ENCODE measurements at places on chromosomes 2 and 18.

GRCh38 chr18:70334728-70335329 is 46.0 kb downstream of the SOCS6 start:
- no peak for DNase-seq

DNA sequence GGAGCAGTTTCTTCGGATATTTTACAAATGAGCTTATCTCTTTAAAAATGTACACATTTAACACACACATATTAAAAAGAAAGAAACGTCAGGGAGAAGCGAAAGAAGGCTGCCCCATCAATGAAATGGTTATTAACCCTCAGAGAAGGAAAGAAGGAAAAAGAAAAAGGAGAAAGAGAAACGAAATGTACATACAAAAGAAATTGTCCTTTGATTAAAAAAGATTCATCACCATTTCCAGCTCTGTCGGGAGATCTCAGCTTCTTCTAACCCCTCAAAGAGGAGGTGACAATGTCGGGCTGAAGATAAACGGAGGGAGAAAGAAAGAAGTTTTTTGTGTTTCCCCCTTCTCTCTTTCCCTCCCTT is 1.5 kb downstream of the IKZF2 start:
- no peak for DNase-seq

DNA sequence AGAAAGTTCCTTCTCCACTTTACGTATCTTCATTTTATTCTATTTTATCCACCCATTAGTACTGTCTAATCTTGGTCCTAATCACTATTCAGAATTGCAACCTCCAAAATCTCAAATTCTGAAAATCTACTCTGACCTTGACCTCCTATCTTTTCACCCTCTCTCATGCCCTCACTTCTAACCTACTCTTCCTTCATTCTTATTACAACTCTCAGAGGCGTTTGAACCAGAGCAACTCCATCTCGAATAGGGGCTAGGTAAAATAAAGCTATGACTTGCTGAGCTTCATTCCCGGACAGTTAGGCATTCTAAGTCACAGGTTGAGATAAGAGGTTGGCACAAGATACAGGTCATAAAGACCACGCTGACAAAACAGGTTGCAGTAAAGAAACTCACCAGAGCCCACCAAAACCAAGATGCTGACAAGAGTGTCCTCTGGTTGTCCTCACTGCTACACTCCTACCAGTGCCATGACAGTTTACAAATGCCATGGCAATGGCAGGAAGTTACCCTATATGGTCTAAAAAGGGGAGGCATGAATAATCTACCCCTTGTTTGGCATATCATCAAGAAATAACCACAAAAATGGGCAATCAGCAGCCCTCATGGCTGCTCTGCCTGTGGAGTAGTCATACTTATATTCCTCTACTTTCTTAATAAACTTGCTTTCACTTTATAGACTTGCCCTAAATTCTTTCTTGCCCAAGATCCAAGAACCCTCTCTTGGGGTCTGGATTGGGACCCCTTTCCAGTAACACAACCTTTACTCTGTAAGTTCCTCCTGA is 11.4 kb downstream of the CCDC88A start:
- no peak for DNase-seq

GRCh38 chr18:43735570-43735969 is 458.3 kb upstream of the SYT4 start:
- no peak for DNase-seq

- no peak for DNase-seq
Measured at GRCh38 chr2:7951490-7951889, 730.4 kb upstream of the ID2 start.

- no peak for DNase-seq
Measured at GRCh38 chr18:8453528-8453927, 155.7 kb upstream of the RAB12 start.

DNA sequence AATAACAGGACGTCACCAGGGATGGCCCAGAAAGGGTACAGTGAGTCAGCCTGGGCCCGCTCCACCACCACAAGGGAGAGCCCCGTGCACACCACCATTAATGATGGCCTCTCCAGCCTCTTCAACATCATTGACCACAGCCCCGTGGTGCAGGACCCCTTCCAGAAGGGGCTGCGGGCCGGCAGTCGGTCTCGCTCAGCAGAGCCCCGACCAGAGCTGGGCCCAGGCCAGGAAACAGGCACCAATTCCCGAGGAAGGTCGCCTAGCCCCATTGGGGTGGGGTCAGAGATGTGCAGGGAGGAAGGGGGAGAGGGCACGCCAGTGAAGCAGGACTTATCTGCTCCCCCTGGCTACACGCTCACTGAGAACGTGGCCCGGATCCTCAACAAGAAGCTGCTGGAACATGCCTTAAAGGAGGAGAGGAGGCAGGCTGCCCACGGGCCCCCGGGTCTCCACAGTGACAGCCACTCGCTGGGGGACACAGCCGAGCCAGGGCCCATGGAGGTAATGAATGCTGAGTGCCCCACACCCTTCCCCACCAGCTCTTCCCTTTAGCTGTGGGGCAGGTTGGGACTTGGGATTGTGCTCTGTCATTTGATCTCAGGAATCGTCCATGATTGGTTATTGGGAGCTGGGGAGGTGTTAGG is 120.5 kb downstream of the MTCL1 start:
- DNase-seq = no peak

DNA sequence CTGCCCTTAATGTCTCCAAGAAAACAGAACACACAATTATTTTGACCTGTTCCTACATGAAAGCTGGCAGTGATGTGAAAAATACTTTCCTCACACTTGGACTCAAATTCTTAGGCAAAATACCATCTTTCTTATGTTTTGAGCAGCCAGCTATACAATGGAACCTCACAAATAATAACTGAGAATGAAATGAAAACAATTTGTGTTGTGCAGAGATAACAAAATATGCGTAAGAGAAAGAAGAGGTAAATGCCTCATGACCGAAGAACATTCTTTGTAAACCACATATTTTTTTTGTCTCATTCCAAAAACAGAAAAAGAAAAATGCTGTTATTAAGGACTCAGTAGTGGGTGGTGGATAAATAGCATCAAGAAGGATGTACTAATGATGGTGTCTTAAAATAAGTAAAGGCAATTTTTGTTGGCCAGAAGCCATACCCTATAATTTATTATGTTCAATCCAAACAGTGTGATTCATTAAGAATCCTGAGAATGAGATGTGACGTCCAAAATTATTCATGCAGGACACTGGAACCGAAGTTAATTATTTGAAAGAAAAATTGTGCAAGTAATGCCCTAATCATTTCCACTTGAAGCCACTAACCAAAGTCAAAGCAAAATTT is 193.0 kb upstream of the NETO1 start:
- DNase-seq = no peak

- DNase-seq = no peak
Measured at GRCh38 chr2:32003791-32004190, 7.0 kb downstream of the MEMO1 start.

DNA sequence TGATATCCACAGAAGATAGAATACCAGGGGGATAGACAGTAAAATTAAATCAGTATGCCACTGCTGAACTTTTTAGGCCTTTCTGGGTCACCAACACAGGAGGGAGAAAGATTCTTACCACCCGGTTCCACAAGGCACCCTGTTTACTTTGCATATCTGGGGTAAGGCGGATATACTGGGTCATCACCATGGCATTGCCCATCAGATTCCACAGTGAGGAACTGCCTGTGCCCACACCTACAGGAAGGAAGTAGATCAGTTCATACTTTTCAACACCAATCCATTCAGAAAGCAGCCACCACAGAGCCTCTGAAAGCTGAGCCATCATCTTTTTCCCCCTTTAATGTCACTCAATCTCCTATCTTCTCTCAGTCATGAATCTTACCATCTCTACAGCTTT is 2.0 kb downstream of the LMAN2L start:
- DNase-seq = no peak

DNA sequence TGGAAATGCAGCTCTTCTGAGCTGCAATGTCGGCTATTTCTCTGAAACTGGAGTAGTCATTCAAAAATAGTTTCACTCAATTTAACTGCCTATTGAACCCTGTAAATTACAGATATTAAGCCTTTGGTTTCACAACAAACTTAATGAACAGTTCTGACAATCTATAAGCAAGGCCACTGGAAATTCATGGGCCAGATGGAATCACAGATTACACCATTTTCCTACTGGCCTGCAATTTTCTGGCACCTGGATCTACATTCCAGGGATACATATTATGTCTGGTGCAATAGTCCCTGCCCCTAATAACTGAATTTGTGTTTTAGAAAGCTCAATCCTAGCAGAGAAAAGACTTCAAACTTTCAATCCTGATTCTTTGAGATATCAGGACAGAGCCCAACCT is 551.7 kb downstream of the RNF144A start:
- DNase-seq = no peak

- DNase-seq = no peak
Measured at GRCh38 chr2:7847321-7847720, 834.5 kb upstream of the ID2 start.

GRCh38 chr2:122808286-122808969 is 1053.0 kb downstream of the TSN start:
- no peak for DNase-seq

All from stimulated activated effector memory CD8-positive, alpha-beta T cell treated with anti-CD3 and anti-CD28 coated beads, Interleukin-12 subunit alpha, Interleukin-12 subunit beta, amount 100 ng/mL, for 72 hours (primary cell).